Fibroblast of villous mesenchyme (primary cell): ENCODE measurements at places on chromosomes 5 and 9. TPM values are rescaled to one million over a fixed set of nuclear protein-coding genes. Genes with fewer than 3 reads are reported as not detected.

PCDHGA8 gene
- total RNA-seq, result 3.0 and 3.2 TPM in 2 replicates

FBP1 gene
- not detected in 2 replicates for total RNA-seq

ARL15 gene
- total RNA-seq, result 28.1 and 35.8 TPM in 2 replicates

ADAMTS19 gene
- total RNA-seq, result 8.7 and 9.5 TPM in 2 replicates

TRIM7 gene
- 2.2 and 2.3 TPM in 2 replicates for total RNA-seq

DNA sequence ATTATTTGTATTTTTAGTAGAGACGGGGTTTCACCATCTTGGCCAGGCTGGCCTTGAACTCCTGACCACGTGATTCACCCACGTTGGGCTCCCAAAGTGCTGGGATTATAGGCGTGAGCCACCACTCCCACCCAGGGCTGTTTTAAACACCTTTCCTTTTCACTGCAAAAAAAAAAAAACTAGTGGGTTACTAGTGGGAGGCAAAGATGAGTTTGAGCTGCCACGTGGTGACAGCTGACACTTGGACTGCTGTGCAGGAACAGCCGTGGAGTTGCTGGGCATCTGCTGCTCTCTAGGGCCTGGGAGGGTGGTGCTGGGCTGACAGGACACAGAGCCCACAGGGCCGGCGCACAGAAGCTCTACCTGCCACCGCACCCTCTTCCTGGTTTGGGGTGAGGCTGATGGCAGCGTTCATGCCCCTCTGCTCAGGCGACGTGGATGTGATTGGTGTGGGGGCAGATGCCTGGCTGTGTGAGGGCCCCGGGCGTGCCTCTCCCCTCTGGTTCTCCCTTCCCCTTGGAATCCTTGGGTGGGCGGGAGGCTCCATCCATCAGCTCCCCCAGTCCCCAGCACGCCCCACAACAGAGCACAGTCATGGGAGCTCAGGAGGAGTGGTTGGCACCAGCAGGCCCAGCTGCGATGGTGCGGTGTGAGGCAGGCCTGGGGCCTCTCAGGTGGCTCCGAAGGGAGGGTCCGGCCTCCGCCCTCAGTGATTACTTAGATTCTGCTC lies 16.9 kb downstream of the RABL6 start:
- no peak for DNase-seq
